Esophagus squamous epithelium (tissue), 5 donors: ENCODE measurements at places on chromosomes 1 and 21.

DNA sequence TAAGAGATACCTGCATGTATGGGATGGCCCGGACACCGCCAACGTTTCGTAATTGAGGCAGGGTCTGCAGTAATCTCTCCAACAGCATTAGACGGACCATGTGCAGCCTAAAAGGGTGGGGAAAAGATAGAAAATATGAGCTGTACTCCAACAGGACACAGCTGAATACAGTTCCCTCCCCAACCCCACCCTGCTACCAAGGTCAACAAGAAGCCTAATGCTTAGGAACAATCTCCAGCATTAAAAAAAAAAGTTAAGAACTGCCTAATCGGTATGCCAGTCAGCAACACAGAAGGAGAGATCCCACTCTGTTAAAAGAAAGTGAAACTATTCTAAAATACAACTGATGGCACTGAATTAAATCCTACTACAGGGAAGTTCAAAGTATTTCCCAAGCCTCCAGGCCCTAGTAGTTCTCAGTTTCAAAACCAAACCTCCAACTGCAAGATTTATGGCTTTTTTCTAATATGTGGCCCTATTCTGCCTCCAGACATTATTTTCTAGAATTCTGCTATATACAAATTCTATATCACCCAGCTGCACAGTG lies 81.0 kb downstream of the UBR4 start:
- DNase-seq = no peak

- DNase-seq = no peak
These were observed 16.0 kb downstream of the S100A11 start for GRCh38 chr1:152020849-152021248.

- no peak for DNase-seq
These were observed 261.6 kb downstream of the CAMTA1 start for GRCh38 chr1:7046891-7047290.

DNA sequence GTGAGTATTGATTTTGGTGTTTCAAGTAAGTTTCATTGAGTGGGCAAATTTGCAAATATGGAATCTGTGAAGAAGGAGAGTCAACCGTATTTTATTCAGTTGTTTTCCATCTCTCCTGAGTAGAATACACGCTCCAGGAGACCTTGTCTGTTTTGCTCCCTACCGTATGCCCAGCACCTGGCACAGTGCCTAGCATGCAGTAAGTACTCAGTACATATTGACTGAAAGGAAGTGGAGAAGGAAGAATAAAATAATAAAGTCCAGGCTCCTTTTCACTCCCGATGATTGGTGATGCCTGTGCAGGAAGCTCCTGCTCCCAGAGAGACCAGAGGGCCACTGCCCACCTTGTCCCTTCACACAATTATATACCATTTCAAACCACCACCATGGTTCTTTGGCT lies 59.4 kb upstream of the NEK2 start:
- no peak for DNase-seq

DNA sequence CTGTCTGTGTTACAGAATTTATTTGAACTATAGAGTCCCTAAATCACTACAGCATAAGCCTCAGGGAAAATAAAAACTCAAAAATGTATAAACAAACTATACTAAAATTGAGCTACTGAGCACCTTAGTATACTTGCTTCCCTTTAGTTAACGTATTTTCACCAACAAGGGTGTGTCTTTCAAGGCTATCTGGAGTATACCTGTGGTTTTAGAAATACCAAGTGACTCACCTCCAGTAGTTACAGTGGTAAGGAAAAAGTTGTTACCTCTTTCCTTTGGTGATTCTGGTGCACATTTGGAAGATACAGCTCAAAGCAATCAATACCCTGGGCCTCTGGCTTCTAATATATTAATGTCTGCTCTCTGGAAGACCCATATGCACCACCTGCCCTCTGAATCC lies 68.0 kb upstream of the C1orf105 start:
- DNase-seq = no peak

DNA sequence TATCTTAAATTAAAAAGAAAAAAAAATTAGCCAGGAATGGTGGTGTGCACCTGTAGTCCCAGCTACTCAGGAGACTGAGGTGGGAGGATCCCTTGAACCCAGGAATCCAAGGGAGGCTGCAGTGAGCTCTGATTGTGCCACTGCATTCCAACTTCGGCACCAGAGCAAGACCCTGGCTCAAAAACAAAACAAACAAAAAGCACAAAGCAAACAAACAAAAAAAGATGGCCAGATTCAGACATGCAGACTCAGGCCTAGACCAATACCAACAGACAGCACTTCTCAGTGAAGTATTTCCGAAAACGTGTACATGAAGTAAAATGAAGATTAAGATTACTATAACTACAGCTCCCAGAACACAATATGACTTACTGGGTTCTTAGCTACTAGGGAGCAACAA lies 10.6 kb downstream of the SLC35D1 start:
- no peak for DNase-seq

DNA sequence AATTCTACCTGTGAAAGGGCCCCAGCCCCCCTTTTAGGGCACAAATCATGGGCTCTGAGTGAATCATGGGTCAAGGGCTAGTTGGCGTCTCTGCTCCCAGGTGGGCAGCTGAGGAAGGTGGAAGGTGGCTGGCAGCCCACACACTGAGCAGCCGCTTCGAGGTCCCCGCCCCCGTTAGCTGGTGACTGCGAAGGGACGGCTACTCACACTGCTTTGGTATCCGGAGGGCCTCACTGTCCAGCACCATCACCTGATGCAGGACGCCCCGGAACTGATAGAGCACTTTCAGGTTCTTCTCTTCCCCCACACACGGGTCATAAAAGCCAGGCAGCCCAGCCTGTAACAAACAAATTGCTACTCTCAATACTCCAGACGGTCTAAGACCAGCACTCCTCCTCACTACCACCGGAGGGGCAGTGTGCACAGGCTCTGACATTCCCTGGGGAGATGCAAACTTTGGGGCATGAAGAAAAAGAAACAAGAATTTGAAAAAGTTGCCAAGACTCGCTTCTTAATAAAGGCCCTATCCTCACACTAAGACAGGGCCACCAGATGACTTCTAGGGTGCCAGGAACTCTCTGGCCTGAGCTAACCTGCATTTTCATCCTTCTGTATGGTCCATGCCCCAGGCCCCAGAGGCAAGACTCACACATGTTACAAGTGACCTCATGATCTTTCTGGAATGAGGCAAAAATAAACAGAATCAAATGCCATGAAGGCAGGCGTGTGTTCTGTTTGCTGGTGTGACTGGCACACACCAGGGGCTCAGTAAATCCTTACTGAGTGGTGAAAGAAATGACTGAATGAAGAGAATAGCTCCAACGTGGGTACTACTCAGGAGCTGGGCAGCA lies 11.5 kb downstream of the THAP3 start:
- DNase-seq = no peak

DNA sequence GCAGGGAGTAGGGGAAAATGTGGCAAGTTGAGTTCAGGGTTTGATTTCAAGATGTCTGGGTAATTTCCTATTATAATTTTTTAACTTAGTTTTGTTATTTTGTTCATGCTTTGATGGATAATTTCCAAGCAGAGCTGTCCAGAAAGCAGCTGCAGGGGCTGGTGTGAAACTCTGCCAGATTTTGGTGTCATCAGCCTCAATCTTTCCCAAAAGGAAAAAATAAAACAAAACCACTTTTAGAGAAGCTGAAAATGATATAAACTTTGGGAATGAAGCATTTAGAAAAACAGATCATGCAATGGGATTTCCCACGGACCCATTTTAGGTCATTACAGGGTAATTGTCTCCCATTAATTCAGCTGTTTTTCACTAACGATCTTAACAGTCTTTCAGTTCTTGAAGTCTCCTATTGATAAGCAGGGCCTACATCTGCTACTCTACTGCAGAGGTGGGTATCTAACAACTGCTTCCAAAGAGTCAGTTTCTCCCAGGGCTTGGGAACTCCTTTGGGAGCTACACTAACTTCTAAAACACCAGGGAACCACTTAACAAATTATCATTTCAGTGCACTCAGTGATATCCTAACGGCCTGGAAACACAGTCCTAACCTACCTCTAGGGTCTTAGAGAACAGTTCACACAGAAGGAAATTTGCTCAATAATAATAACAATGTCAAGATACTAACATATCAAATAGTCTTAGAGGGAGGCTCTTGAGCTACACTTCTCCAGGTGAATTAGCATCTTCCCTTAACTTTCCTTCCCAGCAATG lies 12.3 kb downstream of the ZNF436 start:
- no peak for DNase-seq

- no peak for DNase-seq
These were observed 141.4 kb upstream of the RAB4A start for GRCh38 chr1:229129301-229130027.

- DNase-seq = no peak
These were observed 10.2 kb downstream of the SH3BP5L start for GRCh38 chr1:248815407-248816034.

GRCh38 chr1:100606438-100606837 lies 68.5 kb downstream of the GPR88 start:
- DNase-seq = no peak

- no peak for DNase-seq
These were observed 94.8 kb upstream of the DISP3 start for GRCh38 chr1:11384170-11384554.

DNA sequence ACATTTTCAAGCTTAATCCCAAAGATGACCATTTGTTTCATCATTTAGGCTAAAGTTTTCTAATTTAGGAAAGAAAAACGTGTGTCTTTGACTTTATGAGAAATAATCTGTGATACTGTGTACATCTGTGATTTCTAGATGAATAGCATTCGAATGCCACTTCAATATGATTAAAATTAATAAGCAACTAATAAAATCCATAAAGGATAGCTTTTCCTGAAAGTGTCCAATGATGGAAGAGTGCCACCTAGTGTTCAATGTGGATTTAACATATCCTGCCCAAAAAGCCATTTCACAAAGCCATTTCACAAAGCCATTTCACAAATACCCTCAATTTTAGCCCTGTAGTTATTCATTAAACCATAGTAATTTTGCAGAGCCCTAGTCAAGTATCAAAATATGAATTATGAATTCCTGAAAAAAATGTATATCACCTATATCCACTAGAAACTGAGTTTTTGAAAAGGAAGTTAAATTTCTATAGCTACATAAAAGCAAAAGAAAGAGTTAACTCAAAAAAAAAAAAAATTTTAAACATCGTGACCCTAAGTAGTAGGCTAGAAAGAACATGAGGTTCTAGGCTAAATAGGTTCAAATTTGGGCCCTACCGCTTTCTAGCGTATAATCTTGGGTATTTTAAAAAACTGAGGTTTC lies 19.1 kb downstream of the NME7 start:
- DNase-seq = no peak

- no peak for DNase-seq
These were observed 162.6 kb downstream of the RUNX1 start for GRCh38 chr21:34886240-34887104.

GRCh38 chr1:199064971-199065370 lies 426.1 kb downstream of the PTPRC start:
- no peak for DNase-seq

- DNase-seq = no peak
These were observed 44.9 kb upstream of the USP24 start for GRCh38 chr1:55259911-55260609.

DNA sequence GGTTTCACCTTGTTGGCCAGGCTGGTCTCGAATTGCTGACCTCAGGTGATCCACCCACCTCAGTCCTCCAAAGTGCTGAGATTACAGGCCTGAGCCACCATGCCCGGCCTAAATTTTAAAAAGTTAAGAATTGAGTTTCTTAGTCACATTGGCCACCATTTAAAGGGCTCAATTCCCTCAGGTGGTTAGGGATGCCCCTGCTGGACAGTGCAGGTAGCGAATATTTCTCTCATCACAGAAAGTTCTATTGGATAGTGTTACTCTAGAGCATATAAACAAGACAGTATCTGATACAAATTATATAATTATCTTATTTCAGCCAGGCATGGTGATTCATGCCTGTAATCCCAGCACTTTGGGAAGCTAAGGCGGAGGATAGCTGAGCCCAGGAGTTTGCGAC lies 320.2 kb downstream of the ZP4 start:
- DNase-seq = no peak
